ENCODE measurements at places on chromosomes 11 and 22.
A peak's percentile ranks its signal among the peaks of the same experiment; 100 is the strongest.

GRCh38 chr22:45298934-45299505 is 10.7 kb upstream of the FAM118A start:
- DNase-seq = no peak

GRCh38 chr11:32829680-32830412 is at the start of gene PRRG4:
Gene PRRG4 (plus strand): TSS chr11:32829927. CDS start chr11:32830530, 603 bp downstream.
- no peak for DNase-seq

- DNase-seq = no peak
These were observed 205.9 kb downstream of the ST3GAL4 start for GRCh38 chr11:126561327-126561893.

- peak; percentile 59 for DNase-seq
These were observed 15.5 kb downstream of the EFCAB6 start for GRCh38 chr22:43796567-43796966.

DNA sequence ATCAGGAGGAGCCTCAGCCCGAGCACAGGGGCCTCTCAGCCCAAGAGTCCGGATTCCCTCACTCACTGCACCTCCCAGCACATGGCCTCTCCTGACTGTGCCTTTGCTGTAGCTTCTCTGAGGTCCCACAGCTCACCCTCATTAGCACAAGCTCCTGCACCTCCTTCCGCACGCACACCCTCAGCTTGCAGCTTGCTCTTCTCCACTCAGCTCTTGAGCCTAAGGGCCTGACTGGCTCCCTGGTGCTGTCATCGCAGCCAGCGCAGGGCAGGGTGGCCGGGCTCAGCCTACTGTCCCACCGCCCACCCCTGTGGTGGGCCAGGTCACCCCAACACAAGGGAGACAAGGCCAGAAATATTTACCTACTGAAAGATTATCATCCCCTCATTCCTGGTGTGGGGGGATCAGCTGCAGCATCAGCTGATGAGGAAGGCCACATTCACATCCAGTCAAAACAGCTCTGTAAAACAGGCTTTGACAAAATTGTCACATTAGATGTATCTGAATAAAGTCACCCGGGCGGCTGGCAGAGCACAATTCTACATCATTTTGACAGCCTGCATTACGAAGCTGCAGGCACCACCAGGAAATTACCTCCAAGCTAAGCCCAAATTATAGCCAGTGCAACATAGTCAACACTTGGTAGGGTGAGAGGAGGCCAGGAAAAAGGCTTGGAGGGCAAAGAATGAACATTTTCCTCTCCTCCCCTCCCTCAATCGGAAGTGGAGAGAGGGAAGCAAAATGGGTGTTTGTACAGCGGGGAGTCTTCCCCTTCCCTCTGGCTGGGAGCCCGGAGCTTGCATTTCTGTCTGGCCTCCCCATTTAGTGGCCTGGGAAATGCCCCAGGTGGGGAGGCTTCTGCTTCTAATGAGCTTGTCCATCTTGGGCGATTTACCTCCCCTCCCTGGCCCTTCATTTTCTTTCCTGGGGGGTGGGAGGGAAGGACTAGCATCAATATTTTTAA is 29.5 kb upstream of the IGSF9B start:
- no peak for DNase-seq

- DNase-seq = no peak
These were observed 16.4 kb upstream of the MFNG start for GRCh38 chr22:37502342-37503182.

DNA sequence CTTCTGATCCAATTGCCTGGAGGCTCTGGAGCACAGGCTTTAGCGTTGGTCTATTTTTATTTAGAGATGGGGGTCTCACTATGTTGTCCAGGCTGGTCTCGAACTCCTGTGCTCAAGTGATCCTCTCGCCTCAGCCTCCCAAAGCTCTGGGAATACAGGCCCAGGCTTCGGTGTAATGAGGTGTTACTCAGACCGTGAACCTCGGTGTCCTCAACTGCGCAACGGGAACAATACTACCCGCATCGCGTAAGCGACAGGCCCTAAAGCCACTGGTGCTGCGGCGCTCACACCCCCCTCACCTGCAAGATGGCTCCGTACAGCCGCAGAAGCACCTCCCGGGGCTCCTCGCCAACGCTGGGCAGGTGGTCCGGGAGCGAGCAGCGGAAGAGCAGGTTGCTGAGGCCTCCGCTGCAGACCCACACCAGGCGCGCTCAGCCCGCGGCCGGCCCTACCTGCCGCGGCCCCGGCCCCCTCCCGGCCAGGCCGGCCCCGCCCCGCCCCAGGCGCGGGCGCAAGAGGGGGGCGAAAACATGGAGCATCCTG is 628 bp downstream of the CHKB start:
- no peak for DNase-seq

- DNase-seq = no peak
These were observed at the start of gene MRGPRF for GRCh38 chr11:69013009-69013951. Gene MRGPRF (minus strand): TSS chr11:69013246. CDS start chr11:69009901, 3,345 bp downstream.

- no peak for DNase-seq
These were observed 300.7 kb upstream of the PDGFD start for GRCh38 chr11:104464691-104465090.

- no peak for DNase-seq
These were observed 481 bp downstream of the ANGPTL5 start for GRCh38 chr11:101915791-101916291.

- no peak for DNase-seq
These were observed 147.8 kb downstream of the COMMD9 start for GRCh38 chr11:36141196-36141953.

DNA sequence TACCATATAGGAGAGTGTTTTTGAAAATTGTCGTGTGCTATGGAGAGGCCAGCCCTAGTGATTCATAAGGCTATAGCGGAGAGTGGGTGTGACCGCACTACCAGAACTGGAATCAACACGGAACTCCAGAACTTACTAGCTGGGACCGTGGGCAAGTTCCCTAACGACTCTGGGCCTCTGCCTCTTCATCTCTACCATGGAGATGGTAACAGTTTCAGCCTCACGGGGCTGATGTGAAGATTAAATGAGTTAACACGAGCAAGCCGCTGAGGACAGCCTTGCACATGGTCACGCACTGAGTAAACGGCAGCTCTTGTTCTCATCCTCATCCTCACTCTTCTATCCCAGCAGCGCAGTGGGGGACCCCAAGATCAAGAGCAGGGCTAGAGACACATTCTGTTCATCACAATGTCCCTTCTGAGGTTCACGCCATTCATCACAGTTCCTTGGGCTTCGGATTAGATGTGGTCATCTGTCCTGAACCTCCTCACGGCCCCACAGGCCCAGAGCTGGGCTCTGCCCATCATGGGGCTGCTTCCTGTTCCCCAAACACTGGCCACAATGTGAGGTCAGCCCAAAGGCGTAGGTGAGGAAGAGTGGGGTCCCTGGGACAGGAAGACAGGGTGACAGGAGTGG is 47.2 kb upstream of the CD5 start:
- DNase-seq = no peak

GRCh38 chr11:56624661-56625110 is 10.0 kb upstream of the OR5M1 start:
- peak; percentile 11 for DNase-seq

- no peak for DNase-seq
These were observed 34.7 kb downstream of the USP47 start for GRCh38 chr11:11876458-11876857.

DNA sequence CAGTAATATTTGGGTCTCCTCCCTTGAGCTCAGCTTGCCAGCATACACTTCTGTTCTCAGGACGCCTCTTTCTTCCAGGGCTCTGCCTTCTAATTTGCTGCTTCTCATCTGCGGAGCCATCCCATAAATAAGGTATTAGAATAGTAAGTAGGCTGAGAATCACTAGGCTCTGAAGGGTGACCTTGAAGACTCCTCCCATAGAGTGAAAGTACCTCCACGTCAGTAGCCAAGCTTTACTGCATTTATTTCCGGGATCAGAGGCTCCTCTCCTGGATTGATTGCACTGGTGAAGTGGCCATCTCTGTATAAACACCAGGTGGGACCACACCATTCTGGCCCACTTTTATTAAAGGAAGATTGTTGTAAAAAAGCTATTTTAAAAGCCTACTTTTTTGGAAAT is 315.5 kb downstream of the FAT3 start:
- DNase-seq = no peak

DNA sequence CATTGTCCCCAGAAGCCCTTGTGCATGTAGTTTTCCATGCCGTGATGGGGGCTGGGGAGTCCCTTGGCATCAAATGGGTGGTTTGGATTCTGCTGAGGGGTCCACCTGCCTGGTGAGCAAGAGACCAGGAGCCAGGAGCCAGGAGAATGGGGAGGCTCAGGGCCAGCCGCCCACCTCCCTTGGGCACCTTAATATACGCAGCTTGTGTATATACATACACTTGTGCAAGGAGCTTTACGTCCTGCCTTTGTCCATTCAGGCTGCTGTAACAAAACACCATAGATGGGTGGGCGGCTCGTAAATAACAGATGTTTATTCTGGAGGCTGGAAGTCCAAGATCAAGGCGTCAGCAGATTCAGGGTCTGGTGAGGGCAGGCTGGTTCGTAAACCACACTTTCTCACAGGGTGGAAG is 62.5 kb downstream of the SMIM38 start:
- no peak for DNase-seq

DNA sequence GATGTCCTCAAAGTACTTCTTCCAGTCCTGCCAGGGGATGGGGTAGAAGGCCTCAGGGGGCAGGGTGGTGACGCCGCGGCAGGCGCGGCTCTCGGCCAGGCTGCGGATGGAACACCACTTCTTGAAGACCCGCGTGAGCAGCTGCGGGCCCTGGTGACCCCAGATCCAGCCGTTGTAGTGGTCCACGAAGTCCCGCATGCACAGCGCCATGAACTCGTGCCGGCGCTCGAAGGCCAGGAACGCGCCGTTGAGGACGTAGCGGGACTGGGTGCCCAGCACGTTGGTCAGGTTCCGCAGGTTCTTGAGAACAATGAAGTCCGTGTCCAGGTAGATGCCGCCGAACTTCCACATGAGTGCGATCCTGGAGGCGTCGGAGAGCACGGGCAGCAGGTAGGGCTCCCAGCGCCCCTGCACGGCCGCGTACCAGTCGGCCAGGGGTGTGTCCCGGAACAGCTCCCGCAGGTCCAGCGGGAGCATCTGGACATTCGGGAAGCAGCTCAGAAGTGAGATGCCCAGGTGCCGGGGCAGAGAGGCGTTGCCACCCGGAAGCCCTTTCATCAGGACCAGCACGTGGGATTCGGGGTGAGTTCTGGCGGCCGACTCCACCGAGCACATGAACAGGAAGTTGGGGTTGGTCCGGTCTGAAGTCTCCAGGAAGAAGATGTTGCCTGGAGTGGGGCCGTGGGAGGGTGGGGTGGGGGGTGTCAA is 27.5 kb downstream of the A4GALT start:
- DNase-seq = no peak

- no peak for DNase-seq
These were observed 118.4 kb downstream of the TEAD1 start for GRCh38 chr11:12792590-12792989.

DNA sequence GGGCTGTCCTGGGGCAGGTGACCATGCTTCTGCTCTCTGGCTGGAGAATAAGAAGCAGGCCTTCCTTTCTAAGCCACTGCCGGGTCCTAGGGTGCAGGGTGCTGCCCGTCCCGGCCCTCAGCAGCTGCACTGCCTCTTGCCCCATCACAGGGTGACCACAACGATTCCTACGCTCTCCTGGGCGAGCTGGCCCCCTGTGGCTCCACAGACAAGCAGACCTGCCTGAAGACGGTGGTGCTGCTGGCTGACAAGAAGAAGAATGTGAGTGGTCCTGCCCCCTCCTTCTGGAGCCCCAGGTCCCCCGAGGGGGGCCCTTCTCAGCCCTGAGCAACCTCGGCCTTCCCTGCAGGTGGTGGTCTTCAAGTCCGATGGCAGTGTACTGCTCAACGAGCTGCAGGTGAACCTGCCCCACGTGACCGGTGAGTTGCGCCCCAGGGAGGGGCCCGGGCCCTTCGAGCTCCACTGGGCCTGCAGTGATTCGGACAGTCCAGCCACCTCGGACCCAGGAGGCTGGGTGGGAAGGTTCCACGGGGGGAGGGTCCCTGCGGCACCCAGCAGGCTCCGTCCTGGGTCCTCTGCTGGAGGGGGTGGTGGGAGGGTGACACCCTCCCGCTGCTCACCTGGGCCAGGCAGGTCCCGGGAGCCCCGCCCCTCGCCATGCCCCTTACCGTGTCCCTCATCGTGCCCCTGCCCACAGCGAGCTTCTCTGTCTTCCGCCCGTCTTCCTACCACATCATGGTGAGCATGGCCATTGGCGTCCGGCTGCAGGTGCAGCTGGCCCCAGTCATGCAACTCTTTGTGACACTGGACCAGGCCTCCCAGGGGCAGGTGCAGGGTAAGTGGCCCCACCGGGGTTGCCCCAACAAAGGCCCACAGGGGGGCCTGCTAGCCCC is 8.3 kb downstream of the MUC2 start:
- no peak for DNase-seq

DNA sequence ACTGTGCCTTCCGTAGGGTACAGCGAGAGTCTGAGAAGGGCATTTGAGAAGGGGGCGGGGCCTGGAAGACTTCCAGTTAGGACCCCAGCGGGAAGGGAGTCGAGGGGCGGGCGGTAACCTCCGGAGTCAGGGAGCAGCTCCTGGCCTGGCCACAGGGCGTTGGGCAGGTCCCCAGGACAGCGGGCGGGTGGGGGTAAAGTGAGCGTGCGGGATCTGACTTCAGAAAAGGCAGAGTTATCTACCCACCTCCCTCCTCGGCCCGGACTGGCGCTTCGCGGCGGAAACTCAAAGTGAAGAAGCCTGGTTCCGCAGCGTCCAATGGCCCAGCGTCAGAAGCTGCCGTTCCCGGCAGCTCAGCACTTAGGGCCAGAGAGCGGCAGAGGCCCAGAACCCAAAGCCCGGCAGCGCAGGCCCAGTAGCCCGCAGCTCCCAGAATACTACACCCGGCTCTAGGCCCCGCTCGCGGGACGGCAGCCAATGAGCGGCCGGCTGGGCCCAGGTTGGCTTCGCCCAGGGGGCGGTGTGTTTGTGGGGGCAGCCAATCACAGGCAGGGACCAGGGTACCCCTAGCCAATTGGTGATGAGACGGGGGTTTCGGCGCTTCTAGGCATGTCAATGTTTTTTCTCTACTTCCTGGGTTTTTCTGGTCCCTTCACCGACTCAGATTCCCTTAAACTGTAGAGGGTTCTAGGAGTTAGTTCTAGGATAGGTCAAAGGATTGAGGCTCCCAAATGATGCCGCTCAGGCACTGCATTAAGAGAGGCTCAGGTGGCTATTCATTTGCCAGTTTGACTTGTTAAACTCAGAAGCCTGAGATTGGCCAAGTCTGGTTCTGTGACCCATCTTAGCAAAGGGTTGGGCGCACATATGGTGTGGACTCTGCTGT is at the start of gene TRIM68:
Gene TRIM68, minus strand, starts transcription at position 451 of the 886 bp plus-strand sequence. CDS start 2,727 bp downstream, outside the sequence.
- DNase-seq = peak; percentile 53

DNA sequence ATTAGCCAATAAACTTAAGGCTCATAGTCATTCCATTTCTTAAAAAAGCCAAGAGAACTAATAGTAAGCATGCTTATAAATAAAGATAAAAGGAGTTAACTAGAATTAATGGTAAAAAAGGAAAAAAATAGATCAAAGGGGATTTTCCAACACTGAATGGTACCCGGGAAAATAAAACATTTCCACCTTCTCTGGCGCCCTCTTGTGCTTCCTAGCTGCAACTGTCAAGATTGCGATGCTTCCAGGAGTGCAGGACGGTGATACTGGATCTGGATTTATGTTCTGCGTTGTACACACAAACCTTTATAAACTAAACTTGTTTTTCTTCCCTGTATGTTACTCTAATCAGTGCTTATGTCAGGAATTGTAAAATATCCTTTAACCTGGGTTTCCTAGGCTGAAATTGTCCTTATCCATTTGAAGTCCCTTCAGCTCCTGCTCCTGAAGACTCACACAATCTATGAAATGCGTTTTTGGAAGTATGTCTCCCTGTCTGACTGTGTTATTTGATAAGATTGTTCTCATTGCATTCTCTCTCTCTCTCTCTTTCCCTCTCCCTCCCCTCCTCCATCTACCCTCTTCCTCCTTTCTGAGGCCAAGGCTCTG is 9.6 kb upstream of the HTATIP2 start:
- peak; percentile 29 for DNase-seq

Data from NCI-H1694 (cell line).